ENCODE measurements at places on chromosomes 13 and 19.

DNA sequence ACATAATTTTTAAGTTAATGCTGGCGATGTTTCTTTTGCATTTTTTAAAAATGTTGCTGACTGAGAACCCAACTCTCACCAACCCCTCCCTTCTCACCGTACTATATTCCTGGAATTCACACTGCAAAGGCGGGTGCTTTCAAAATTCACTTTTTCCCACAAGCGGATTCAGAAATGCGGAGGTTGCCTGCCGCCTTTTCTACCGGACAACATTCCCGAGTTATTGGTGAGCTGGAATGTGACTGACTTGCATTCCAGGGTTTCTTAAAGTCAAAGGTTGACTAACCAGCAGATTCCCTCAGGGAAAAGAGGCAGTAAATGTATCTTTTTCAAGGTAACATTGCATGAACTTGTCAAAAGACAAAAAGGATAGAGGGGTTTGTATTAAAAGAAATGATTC is 113.3 kb downstream of the RAB20 start:
- DNase-seq, result no peak

DNA sequence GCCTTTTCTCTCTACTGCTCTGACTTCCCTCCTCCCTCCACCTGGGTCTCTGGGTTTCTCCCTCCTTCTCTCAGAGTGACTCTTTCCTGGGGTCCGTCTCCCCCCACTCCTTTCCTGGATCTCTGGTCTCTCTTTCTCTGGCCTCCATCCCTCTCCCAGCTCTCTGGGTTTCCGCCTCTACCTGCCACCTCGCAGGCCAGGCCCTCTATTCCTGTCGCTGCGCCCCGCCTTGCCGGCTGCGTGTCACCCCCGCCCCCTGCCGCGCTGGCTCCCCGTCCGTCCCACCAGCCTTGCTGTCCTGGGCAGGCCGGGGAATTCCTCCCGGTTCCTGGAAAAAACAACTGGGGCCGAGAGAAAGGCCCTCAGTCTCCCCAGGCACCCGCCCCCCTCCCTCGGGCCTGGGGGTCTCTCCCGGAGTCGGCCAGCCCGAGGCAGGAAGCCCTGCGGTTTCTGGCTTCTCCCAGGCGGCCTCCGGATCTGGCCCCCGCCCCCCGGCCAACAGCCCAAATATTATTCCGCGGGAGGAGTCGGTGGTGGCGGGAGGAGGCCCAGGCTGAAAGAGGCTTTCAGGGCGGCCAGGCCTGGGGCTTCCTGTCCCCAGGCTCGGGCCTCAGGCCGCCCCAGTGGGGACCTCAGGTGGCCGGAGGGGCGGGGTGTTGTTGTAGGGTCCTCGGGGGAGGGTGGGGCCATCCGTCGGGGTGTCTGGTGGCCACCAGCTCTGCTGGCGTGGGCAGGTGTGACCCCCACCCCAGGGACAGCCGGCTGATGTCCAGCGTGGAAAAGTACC is 9.3 kb downstream of the IRF2BP1 start:
- DNase-seq, result no peak

DNA sequence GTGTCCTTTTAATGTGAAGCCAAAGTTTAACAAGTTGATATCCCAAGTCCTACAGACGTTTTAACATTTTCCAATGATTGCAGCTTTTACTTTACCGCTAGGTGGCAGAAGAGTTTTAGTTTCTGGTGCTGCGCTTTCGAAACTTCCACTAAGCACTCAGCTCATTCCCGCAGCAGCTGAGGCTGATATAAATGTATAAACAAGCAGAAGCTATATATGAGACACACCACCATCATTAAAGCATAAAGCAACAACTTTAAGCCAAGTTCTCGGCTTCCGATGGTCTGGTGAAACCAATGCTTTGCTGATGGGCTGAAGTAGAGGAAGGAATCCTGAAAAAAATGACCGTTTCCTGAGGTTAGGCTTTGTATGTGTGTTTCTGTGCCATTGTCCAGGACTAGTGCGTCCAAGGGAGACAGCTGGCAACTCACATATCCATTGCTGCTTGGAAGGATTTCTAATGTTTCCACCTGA is 753.9 kb downstream of the OLFM4 start:
- peak; percentile 62 for DNase-seq

- no peak for DNase-seq
Observed at GRCh38 chr19:58509731-58510083, 2.1 kb downstream of the SLC27A5 start.

DNA sequence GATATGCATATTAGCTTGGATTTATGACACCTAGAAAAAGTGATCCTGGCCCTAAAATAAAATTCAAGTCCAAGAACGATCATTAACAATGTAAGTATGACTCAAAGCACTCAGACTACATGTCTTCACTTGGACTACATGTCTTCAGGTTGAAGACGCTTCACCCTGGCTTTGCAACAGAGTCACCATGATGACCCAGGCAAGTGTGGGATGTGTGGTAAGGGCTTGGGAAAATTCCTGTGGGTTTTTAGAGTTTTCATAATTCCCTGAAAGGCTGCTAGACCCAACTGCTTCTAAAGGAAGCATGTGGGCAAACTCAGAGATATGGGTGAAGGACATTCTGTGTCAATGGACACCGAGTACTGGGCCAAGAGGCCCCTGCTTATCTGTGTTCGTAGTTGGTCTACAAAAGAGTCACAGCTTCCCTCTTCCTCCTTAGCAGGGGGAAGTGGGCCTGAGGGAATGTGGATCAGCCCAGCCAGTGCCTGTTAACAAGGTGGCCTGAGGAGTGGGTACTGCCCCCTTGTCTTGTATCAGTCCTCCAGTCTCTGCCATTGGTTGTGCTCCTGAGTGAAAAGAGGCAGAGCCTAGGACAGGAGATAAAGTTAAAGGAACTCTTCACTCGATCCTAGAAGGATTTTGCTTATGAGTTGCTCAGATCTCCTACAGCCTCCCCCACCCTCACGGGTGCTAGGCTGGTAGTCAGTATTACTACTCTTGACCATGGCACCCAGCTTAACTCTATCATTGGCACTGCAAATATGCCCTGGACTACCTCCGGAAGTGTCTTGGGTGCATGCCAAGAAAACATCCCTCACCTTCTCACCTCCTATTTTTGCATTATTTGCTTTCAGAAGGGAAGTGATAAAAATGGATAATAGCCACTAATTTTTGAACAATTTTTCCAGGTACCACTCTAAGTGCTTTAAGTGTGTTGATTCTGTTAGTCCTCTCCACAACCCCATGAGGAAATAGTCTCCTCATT is 406.3 kb downstream of the COG6 start:
- no peak for DNase-seq

- DNase-seq, result peak; percentile 47
Observed at GRCh38 chr13:30700364-30700763, 35.0 kb upstream of the ALOX5AP start.

DNA sequence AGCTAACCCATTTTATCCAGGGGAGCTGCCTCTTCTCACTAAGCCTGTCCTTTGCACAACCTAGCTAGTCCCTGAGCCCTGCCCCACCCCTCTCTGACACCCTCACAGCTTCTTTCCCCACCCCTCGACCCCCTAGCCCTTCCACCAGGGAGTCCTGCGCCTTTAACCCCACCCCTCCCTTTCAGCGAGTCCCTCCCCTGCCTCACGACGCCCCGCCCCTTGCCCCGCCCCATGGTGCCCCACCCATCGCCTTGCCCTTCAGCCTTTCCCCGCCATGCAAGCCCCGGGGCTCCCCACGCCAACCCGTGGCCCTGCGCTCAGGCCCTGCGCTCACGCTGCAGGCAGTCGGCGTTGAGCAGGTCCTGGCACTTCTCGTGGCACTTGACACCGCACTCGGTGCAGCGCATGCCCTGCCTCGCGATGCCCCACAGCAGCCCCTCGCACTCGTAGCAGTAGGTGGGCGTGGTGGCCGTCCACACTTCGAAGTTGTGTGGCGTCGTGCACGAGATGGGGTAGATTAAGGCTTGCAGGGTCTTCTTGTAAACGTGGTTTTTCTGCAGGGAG is 40.0 kb downstream of the UNC13A start:
- DNase-seq, result no peak

GRCh38 chr13:98284679-98285078 is 107.6 kb upstream of the RNF113B start:
- no peak for DNase-seq

GRCh38 chr19:3206216-3206953 is 18.1 kb upstream of the CELF5 start:
- DNase-seq, result no peak

DNA sequence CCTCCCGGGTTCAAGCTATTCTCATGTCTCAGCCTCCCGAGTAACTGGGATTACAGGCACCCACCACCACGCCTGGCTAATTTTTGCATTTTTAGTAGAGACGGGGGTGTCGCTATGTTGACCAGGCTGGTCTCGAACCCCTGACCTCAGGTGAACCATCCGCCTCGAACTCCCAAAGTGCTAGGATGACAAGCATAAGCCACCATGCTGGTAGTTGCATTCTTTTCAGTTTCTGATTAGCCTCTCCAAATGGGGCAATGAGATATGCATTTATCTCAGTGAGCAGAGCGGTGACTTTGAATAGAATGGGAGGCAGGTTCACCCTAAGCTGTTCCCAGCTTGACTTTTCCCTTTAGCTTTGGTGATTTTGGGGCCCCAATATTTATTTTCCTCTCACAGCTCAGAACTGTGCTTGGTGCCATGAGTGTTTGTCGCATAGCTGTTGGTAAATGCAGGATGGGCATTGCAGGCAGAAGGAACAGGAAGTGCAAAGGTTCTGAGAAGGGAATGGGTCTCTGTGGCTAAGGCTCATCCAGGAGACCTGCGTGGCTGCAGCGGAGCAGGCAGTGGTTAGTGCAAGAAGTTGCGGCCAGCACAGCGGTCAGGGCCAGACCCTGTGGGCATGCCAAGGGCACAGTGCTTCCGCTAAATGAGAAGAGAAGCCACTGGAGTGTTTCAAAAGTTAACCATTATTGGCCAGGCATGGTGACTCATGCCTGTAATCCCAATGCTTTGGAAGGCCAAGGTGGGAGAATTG is 20.7 kb downstream of the LYPD3 start:
- DNase-seq, result no peak

- no peak for DNase-seq
Observed at GRCh38 chr13:101579281-101579802, 126.9 kb downstream of the ITGBL1 start.

- DNase-seq, result no peak
Observed at GRCh38 chr13:50426927-50427326, 411.7 kb downstream of the KCNRG start.

GRCh38 chr19:32337084-32337808 is 8.2 kb upstream of the ZNF507 start:
- DNase-seq, result no peak

- no peak for DNase-seq
Observed at GRCh38 chr13:65236841-65237418, 1993.2 kb downstream of the PCDH9 start.

- DNase-seq, result no peak
Observed at GRCh38 chr13:113573065-113573464, 11.5 kb upstream of the TFDP1 start.

- no peak for DNase-seq
Observed at GRCh38 chr19:14411938-14412245, 7.2 kb downstream of the DDX39A start.

GRCh38 chr13:55577082-55577846 is 1563.5 kb upstream of the PRR20A start:
- no peak for DNase-seq

DNA sequence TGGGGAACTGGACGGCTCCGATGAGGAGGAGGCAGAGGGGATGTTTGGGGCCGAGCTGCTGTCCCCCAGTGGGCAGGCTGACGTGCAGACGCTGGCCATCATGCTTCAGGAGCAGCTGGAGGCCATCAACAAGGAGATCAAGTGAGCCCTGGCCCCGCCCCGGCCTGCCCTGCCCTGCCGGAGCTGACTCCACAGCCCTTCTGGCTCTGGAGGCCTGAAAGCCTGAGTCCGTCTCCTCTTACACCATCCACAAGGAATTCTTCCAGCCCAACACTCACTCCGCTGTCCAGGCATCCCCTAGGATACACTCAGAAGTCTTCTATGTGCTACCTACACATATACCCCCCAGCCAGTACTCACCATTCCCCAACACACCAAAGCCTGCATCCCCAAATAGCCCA is 17.4 kb downstream of the PPFIA3 start:
- DNase-seq, result no peak

- no peak for DNase-seq
Observed at GRCh38 chr13:67353941-67354340, 123.8 kb upstream of the PCDH9 start.

- DNase-seq, result no peak
Observed at GRCh38 chr13:73138638-73139491, 80.1 kb downstream of the KLF5 start.

- DNase-seq, result no peak
Observed at GRCh38 chr13:75946536-75947284, 310.6 kb downstream of the LMO7 start.

DNA sequence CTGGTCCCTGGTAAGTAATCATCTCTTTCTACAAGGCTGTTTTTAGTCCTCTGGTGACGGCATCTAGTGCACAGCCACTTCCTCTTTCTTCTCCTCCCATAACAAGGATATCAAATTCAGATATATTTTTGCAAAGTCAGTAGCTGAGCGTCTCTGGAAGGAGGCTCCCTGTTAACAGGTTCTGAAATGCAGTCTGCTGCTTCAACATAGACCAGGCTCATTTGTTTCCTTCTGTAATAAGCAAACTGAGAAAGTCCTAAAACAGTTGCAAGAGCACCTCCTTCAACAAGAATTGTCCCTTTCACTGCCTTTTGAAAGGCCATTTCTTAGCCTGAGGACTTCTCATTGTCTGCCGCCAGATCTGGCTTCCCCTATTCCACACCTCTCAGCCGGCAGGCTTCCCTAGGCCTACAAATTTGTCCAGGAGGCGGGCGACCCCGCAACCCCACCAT is 7.4 kb upstream of the ZSCAN5A start:
- peak; percentile 68 for DNase-seq

- no peak for DNase-seq
Observed at GRCh38 chr13:26941345-26942174, 181.0 kb upstream of the GPR12 start.

- no peak for DNase-seq
Observed at GRCh38 chr13:33033051-33033812, 17.0 kb downstream of the KL start.

DNA sequence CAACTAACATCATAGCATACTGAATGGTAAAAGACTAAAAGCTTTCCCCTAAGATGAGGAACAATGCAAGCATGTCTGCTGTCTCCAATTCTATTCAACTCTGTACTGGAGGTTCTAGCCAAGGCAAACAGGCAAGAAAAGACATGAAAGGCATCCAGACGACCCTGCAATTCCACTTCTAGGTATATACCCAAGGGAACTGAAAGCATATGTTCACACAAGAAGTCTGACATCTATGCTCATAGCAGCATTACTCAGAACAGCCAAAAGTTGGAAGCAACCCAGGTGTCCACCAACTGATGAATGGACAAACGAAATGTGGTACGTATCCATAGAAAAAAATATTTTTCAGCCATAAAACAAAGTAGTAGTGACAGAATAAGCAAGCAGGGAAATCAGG is 39.1 kb downstream of the PEPD start:
- DNase-seq, result no peak

GRCh38 chr13:73212482-73212881 is 153.7 kb downstream of the KLF5 start:
- no peak for DNase-seq

- DNase-seq, result no peak
Observed at GRCh38 chr13:53422415-53422814, 393.8 kb downstream of the OLFM4 start.

GRCh38 chr19:8239528-8240273 is 30.5 kb downstream of the CERS4 start:
- no peak for DNase-seq
